ENCODE measurements at places on chromosomes 6 and 20. TPM values are rescaled to one million over a fixed set of nuclear protein-coding genes. Genes with fewer than 3 reads are reported as not detected.

- DNase-seq, result no peak
These were observed 49.4 kb upstream of the TULP1 start for GRCh38 chr6:35562060-35562459.

GRCh38 chr20:16552015-16552414 is 21.2 kb downstream of the KIF16B start:
- DNase-seq, result no peak

- DNase-seq, result no peak
These were observed 19.3 kb downstream of the CCM2L start for GRCh38 chr20:32029561-32029960.

DNA sequence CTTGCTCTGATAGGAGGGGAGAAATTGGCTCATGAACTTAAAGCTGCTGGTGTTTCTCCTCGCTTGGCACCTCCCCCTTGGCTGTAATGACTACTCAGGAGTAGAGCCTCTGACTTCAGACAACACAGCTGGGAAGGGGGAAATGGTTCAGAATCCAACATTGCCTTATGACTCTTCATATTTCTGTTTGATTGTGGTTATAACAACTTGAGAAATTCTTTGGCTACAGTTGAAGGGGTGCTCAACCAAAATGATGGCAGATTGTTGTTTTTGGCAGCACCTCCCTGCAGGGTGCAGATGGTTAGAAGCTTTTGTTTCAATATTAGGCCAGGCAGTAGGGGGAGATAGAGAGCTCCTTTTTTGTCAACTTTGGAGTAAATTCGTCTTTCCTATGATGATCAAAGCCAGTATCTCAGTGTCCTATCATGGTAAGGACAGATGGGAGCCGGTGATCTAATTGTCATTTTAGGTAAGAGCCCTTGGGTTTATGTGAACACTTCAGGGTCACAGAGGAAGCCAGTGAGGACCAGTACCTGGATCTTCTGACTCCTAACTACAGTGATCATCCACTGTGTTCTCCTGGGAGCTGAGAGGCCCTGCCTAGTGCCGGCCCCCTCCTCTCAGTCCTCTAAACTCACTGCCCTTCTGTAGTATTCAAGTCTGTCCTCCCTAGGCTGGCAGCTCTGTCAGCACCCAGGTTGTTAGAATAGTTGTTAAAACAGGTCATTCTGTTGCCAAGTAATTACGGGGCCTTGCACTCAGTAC is 39.9 kb downstream of the RPRD1B start:
- peak; percentile 73 for DNase-seq

DNA sequence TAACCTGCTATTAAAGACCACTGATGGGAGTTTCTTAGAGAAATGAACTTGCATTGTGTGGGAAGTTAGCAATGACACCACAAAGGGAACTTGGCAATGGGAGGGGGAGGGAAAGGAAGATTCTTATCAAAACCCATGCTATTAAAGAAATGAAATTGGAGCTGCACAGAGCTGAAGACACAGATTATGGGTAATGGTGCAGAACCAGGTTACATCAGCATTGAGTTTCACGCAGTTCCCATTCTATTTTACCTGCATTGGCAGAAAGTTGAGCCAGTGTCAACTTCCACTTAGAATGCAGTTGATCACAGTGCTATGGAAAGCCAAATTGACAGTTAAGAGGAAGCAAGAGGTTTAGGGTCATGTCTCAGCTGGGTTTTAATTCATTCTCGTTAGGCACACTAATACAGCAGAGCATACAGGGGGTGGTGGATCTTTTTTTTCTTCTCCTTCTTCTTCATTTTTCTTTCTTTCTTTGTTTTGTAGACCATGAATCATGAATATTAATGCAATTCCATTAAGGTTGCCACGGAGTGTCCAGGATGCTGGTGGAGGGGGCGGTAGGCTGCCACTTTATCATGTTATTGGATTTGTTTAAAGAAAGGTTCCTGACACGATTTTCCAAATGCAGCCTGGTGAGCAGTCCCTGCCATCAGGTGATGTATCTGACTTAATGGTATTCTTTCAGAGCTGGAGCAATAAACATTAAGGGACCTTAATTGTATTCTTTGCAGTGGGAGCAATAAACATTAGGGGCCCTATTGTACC is 1092.0 kb upstream of the MAP3K7 start:
- no peak for DNase-seq

DNA sequence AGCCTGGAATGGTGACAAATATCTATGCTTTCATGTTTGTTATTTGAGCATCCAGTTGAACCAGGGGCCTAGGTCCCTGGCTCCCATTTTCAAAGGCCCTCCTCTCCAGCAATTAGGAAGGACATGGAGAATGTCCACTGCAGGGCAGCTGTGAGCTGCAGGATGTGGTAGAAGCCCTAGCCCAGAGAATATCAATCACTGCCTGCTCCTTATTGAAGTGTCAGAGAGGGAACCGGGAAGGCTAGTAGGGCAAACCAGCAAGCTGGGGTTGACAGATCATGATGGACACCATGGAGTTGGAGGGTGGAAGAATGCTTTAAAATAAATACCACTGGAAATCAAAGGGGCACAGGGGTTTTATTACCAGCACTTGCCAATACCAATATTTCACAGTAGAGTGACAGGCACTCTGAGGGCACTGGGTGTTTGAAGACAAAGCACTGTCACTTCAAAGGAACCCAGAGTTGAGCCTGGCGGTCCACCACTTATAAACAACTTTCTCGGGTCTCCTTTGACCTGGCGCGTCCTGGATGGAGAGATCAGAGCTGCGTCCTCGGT is 47.7 kb downstream of the ZNF831 start:
- DNase-seq, result no peak

GRCh38 chr6:133683606-133684005 is 205.3 kb upstream of the TCF21 start:
- DNase-seq, result no peak

DNA sequence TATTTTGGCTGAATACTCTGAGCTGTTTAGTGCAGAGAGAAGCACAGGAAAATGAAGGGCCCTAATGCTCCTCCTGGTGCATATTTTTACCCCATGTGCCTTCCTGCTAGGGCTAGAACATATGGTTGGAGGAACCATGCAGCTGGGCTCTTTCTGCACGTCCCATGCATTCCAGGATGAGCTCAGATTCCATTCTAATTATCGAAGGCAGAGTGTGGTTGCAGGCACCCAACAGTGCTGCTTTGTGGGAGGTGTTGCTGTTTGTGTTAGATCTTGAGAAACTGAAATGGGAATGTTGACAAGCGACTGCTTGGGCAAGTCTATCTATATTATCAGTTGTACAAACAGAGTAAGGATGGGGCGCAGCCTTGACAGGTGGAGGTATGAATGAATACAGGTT is 419.5 kb downstream of the DHX35 start:
- DNase-seq, result no peak

DNA sequence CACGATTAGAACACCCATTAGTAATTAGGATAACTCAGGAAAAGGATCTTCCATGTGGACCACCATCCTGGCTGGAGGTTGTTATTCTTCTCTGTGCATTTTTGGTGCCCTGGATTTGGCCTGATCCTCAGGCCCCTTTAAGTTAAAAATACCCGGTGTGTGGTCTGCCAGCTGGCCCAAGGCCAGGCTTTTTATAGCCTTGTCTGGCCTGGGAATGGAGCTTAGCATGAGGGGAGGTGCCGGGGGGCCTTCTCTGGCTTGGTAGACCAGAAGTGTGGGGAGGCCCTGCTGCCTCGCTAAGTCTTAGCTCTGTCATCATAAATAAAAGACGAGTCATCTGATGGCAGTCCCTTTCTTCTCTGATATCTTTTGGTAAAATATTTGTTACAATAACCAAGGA is 71.4 kb downstream of the ARID1B start:
- peak; percentile 79 for DNase-seq

- no peak for DNase-seq
These were observed 10.9 kb downstream of the ACSS1 start for GRCh38 chr20:25046736-25047666.

DNA sequence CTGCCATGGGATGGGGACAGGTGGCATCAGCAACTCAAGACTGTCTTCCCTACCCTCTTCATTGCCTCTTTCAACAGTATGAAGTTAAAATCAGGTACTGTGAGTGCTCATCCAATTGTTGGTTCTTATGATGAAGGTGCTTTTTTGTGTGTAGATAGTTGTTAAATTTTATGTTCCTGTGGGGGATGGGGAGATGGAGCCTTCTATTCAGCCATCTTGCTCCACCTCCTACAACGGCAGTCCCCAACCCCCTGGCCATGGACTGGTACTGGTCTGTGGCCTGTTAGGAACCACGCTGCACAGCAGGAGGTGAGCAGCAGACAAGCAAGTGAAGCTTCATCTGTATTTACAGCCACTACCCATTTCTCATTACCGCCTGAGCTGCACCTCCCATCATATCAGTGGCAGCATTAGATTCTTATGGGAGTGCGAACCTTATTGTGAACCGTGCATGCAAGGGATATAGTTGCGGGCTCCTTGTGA is 47.8 kb upstream of the TOP1 start:
- no peak for DNase-seq

GRCh38 chr6:1162367-1163275 is 149.3 kb upstream of the FOXQ1 start:
- DNase-seq, result no peak

DNA sequence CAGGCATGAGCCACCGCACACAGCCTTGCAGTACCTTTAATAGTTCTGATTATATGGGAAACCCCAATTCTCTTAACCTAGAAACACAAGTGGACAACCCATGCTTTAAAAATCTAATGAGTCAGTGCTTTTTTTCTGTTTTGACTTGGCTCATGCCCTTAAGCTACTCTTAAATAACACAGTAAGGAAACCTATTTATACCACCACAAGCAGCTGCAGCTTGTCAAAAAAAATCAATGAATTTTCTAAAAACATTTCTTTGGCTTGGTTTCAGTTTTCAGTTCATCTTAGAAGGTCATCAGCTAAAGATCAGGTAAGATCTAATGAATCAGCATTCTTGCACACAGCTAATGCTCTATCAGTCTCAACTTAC is 124.1 kb upstream of the DST start:
- no peak for DNase-seq

DNA sequence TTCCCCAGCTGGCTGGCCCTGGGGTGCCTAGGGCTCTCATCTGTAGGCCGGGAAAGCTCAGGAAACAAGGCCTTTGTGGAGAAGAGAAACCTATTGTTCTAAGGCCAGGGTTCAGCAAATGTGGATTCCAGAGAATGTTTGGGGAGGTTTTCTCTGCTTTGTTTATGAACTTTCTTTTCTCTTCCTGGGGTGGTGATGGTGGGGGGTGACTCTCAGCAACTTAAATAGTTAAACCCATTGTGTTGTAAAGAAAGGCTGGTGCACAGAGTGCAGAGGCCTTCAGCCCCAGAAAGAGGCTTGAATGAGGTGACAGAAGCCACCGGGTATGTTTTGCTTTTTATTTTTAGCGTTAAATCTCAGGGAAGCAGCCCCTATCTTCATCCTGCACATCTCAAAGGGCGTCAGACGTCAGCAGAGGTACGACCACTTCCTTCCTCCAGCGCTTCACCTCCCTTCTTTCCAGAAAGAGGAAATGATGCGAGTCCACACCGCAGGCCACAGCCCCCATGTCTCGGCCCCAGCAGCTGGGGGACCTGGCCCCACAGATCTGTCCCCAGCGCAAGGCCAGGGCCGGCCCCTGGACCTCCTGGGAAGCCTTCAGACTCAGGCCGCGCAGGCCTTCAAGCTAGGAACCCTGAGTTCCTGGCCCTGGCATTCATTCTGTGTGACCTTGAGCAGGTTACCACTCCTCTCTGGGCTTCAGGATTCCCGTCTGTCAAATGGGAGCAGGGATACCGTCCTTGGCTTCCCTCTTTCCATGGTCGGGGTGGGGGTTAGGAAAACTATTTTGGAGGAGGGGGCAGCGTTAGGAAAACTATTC is 605 bp upstream of the PPP1R16B start:
- DNase-seq, result no peak

DNA sequence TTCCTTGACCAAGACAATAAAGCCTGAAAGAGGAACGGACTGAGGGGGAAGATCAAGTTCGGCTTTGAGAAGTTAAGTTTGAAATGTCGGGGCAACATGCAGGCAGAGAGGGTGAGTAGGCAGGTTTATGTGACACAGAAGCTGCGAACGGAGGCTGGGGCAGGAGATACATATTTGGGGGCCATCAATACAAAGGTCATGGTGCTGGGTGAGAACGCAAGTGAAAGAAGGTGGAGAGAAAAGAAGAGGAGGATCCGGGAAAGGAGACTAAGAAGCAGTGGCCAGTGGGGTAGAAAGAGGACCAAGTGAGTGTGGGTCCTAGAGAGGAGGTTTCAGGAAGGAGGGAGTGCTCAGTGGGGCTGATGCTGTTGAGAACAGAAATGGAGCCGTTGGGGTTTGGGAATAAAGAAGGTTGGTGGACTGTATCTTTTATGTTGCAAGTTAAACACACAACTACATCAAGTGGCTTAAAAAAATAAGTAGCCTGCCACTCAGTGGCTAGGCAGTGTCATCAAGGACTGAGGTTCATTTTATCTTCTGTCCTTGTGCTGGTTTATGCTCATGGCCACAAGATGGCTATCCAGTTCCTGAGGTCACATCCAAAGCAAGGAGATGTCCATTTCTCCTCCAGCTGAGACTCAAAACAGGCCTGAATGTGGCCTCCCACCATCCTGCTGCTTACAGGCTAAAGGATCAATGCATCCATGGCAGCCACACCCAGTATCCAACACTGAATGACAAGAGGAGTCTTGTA is 1.7 kb upstream of the BLCAP start:
- no peak for DNase-seq

DNA sequence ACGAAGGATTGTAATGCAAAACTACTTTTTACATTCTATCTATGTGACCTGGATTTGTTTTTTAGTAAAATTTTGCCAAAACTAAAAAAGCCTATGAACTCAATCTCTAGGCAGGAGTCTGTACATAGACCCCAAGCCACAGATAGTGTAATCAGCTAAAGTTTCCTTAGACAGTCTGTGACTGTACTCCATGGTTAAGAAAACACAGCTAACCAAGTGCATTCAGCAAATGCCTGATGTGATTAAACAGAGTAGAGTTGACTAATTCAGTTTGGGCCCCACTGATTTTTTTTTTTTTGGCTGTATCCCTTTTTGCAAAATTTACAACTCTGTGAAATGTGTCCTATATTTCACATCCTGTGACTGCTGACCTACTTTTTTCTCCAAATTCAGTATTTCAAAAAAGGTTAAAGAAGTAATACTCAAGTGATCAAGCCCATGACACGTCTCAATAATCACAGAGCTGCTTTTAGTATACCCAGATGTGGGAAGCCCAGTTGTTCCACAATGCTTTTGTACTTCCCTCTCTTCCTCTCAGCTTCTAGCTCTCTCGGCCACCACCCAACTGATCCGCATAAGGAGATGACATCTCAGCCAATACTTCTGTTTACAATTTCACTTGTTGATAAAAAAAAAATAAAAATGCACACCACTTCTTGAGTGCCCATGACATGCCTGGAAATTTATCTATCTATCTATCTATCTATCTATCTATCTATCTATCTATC is 108.8 kb upstream of the TBX18 start:
- DNase-seq, result no peak

- no peak for DNase-seq
These were observed 95.5 kb upstream of the ZNF184 start for GRCh38 chr6:27568226-27568897.

Gene TMEM217
- 1.2 TPM for total RNA-seq

Gene GSTA4
- 42.0 TPM for total RNA-seq

Gene MEI4
- 0.44 TPM for total RNA-seq

Gene LY86
- total RNA-seq, result not detected

Gene FRS3
- 3.3 TPM for total RNA-seq

Gene SLC32A1
- total RNA-seq, result not detected

Gene DCDC2
- not detected for total RNA-seq
